ENCODE measurements at places on chromosomes 6 and 20.

GRCh38 chr6:88605271-88605670 is 358.1 kb downstream of the RNGTT start:
- DNase-seq, result no peak

DNA sequence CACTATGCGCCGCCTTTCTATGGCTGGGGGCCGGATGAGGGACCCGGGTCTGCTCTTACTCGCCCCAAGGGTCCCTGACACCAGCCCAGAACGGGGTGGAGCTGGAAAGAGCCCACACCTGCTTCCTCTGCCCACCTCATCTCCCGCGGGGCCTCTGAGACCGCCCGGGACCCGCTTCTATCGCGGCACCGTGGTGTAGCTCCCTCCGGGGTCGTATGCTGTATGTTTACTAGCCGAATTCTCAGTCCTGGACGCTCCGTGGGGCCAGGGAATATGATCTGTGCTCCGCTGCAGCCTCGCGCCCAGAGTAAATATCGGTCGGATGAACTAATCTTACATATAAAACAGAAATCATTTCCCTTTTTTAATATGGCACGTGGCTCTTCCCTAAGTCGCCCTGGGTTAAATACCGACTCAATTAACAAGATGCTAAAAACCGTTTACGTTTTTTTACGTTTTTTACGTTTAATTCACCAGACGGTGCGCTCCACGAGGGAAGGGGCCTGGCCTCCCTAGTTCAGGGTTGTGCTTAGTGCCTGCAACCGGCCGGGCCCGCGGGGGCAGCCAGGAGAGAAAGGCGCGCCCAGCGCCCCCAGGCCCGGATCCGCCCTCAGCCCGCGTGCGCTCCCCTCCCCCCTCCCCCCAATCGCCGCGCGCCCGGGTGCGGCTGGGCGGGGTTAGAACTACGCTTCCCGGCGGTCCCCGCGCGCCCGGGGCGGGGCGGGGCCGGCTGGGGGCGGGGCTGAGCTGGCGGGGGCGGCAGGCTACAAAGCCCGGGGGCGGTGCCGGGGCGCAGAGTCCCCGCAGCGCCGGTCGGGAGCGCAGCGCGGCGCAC is at the start of gene RBM38:
RBM38 (plus strand) TSS at position 793 of the 835 bp plus-strand sequence. CDS start 186 bp downstream, outside the sequence.
- peak; percentile 77 for DNase-seq

- DNase-seq, result no peak
These were observed 258.4 kb upstream of the JARID2 start for GRCh38 chr6:14987490-14987889.

DNA sequence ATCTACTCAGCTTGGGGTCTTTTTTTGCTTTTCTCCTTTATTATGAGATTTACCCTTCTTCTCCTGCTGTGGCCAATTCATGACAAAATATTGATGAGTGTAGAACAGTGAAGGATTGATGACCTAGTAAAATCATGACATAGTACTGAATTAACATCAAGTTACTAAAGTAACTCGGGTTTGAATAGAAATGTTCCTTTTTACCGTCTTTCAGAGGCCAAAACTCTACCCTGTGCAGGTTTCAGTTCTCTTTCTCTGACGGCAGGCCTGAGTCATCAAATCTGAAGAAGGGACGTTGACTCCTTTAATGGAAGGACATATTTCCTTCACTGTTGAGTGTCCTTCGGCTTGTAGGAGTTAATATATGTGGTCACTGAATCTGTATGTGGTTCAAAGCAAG is 80.7 kb downstream of the RREB1 start:
- DNase-seq, result no peak

DNA sequence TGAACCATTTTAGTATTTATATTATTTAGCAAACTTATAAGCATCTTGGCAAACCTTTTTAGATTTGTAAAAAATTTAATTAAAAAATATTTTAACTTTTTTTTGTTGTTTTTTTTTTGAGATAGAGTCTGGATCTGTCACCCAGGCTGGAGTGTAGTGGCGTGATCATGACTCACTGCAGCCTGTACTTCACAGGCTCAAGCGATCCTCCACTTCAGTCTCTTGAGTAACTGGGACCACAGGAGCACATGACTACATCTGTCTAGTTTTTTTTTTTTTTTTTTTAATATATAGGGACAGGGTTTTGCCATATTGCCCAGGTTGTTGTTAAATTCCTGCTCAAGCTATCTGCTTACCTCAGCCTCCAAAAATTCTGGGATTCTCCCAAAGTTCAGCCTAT is 161.1 kb downstream of the EYS start:
- no peak for DNase-seq

DNA sequence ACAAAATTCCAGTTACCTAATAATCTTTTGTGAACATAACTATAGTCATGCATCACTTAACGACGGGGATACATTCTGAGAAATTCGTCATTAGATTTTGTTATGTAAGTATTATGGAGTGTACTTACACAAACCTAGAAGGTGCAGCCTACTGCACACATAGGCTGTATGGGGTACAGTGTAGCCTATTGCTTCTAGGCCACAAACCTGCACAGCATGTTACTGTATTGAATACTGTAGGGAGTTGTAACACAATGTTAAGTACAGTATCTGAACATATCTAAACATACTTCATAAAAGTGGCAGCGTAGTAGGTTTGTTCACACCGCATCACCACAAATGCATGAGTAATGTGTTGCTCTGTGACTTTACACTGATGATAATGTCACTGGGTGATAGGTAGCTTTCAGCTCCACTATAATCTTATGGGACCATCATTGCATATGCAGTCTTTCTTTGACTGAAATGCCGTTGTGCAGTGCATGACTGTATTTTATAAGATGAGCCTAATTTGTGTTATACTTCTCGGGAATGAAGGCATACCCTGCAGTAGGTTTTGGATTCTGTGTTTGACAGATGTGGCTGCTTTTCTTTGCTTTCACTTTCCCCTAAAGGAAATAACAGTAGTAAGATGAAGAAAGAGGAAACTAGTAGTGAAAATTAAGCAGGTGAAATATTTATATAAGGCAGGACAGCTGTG is 365.6 kb downstream of the FARS2 start:
- DNase-seq, result no peak

- no peak for DNase-seq
These were observed 76.5 kb upstream of the TSHZ2 start for GRCh38 chr20:52895701-52896100.

GRCh38 chr6:119184008-119184648 is 105.7 kb upstream of the FAM184A start:
- no peak for DNase-seq

DNA sequence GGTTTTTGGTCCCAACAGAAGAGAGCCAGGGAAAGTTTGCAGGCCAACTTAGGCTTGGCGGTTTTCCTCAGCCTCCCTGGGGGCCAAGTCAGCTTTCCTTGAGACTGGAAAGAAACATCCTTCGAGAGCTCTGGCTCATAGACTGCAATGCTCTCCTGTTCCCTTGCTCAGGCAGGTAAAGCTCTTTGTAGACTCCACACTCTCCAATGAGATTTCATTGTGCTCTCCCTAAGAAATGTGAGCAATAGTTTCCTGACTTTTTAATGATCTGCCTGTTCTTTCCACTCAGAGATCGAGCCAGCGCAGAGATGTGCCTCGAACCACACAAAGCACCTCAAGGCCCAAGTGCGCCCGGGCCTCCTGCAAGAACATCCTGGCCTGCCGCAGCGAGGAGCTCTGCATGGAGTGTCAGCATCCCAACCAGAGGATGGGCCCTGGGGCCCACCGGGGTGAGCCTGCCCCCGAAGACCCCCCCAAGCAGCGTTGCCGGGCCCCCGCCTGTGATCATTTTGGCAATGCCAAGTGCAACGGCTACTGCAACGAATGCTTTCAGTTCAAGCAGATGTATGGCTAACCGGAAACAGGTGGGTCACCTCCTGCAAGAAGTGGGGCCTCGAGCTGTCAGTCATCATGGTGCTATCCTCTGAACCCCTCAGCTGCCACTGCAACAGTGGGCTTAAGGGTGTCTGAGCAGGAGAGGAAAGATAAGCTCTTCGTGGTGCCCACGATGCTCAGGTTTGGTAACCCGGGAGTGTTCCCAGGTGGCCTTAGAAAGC is 13.9 kb downstream of the TNFAIP3 start:
- no peak for DNase-seq

GRCh38 chr20:20223981-20224380 is 143.9 kb upstream of the INSM1 start:
- DNase-seq, result no peak

DNA sequence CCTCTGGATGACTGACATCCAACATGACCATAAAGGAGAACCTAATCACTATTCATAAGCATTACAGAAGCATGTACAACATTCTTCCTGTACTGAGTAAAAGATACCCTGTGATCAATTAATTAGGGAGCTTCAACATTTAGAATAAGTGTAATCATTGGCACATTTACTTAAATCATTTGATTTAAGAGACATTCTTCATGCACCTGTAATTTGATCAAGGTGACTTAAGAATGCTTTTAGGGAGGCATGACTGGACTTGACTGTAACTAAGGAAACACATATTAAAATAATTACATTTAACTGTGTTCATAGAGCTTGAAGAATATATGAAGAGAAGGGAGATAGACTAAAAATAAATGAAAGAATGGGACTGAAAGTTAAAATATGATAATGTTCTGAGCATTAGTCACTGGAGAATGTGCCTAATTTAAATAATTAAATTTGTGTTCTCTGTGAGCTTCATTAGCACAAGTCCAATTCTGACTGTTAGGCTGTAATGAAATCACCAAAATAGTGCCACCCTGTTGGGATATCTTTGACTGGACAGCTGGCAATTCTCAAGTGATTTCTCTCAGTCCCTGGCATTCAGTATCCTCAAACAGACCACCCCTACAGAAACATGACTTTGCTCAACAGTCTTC is 295.5 kb upstream of the ADGRB3 start:
- DNase-seq, result no peak

DNA sequence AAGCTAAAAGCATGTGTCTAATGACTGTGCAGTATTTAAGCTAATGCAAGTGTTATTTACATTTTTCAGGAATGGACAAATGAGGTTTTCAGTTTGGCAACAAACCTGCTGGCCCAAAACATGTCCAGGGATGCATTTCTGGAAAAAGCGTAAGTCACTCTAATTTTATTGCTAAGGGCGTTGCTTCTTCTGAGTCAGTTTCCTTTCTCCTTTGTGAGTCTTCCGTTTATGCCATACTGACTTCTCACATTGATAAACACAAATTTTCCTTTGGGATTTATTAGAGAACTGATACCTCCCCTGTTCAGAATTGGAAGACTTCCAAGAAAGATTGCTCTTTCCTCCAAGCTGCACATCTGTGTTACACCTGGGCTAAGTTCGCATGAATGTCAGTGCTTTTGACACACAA is 422.9 kb upstream of the PLCB4 start:
- DNase-seq, result no peak

- DNase-seq, result no peak
These were observed 12.3 kb downstream of the DCBLD1 start for GRCh38 chr6:117494694-117495318.

DNA sequence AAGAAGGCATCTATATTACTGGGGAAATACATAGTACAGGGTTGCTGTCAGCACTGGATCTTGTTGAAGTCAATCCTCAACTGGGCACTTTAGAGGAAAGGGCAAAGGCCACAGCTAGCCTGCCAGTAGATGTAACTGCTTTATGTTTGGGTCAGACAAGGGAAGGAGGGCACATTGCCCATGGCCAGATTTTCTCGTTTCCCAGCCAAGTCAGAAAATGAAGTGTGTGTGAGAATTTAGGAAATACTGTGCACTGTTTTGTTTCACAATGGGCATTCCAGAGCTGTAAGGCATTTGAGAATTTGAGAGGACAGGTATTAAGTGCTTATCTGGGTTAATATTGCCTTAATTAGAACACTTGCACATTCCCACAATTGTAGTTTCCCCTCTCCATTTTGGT is 183.9 kb upstream of the MCHR2 start:
- DNase-seq, result no peak

GRCh38 chr20:51108638-51109363 is 85.9 kb upstream of the KCNG1 start:
- DNase-seq, result no peak

- peak; percentile 51 for DNase-seq
These were observed 7.7 kb upstream of the ZNF334 start for GRCh38 chr20:46520976-46521579.

DNA sequence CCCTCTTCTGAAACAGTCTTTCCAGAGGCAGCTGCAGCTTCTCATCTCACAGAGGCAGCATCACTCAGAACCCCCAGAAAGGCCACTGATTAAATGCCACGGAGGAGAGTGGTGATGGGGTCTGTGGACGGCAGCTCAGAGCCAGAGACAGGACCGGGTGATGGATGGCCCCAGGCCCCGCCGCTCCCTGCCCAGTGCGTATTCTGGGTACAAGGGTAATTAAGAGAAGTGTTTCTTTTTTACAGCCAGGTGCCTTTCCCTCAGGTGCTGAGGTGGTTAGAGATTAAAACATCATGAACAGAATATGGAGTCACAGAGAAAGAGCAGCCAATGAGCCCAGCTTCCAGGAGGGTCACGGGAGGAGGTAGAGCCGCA is 434.5 kb downstream of the PREX1 start:
- no peak for DNase-seq

DNA sequence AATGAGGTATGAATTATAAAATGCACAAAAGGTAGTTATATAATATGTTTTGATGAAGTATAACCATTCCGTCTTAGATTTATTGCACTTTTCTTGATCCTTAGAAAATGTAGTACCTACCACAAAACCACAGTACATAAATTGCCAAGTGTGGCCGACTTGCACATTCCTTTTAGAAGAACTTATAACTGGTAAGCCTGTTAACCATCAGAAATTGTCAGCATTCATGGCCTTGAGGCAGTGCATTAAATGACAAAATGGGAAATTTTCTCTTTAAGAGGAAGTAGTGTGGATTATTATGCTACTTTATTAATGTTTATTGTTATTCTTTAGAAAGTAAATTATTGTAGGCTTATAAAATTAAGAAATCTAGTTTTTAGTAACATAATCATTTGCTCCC is 29.6 kb downstream of the TAB2 start:
- DNase-seq, result no peak

GRCh38 chr6:86685230-86685797 is 252.0 kb upstream of the HTR1E start:
- DNase-seq, result no peak

DNA sequence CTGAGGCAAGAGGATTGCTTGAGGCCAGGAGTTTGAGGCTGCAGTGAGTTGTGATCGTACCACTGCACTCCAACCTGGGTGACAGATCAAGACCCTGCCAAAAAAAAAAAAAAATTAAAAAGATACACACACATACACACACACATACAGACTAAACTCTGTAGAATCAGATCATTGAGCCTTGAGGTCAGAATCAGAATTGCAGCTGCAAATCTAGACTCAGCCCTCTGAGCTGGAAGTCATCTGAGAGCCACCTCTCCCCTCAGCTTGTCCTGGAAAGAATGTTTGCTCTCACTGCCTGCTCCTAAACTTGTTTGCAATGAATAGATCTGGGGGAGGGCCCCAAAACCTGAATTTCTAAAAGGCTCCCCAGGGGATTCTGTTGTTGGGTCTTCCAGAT is 41.4 kb upstream of the ANGPT4 start:
- DNase-seq, result no peak
